ENCODE measurements at places on chromosomes 7 and 10.

GRCh38 chr7:101240226-101241014 lies 2.8 kb upstream of the CLDN15 start:
- no peak for DNase-seq

DNA sequence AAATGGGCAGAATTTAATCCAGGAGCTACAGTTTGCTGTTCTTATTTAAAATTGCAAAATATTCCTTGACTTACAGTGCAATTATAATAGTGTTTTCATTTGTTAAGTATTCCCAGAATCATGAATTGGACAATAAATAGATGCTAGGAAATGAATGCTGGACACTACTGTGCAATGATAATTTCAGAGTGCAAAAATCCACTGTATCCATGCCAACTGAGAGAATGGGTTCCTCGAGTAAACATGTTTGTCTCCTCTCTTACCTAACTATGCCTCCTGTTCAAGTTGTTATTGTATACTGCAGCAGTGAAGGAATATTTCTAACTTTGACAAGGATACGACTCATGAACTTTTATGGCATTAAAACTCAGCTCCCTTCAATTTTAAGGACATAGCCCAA lies 1396.3 kb downstream of the GATA3 start:
- DNase-seq, result no peak

GRCh38 chr7:132846086-132846485 lies 235.8 kb downstream of the CHCHD3 start:
- DNase-seq, result no peak

- no peak for DNase-seq
These were observed 17.1 kb upstream of the HTR5A start for GRCh38 chr7:155053002-155053401.

DNA sequence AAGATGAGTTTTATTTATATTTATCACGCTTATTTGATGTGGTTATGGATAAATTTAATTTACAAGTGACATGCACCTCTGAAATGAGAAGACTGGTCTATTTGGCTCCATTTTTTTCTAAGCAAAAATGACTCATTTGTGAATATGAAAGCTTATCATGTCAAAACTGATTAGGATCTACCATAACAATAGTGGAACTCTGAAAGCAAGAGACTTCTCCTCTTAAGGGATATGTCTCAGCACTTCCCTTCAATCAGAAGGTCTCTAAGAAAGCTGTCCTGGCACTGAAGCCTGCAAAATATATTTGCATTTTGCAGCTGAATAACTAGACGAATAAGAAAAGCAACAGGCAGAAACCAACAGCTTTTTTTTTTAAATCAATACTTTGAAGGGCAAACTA lies 12.7 kb downstream of the FAS start:
- DNase-seq, result no peak

DNA sequence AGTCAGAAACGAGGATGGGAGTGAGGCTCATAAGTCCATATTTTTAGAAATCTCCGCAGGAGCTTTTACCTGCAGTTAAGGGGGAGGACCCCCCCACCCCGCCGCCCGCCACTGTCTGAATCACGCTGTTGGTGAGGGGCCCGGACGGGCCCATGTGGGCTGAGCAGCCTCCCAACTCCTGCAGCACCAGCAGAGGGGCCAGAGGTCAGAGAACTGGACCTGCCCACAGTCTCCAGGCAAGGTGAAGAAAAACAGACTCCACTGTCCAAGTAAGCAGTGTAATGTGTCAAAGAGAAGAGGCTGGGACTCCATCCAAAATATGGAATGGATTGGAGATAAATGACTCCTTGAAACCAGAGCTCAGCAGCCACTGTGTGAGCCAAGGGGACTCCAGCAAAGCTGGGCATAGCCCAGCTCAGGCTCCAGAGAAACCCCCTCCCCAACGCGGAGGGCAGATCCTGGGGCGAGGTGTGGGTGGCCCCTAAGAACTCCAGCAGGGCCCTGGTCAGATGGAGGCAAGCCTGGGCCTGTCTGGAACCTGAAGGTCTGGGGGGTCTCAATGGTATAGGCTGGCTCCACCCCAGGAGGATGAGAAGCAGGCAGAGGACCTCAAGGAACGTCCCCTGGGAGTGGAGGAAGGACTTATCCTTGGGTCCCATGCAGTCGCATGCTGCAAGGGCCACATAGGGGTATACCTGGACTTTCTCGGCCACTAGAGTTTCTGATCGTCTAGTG lies 128.5 kb upstream of the TNS3 start:
- DNase-seq, result no peak

DNA sequence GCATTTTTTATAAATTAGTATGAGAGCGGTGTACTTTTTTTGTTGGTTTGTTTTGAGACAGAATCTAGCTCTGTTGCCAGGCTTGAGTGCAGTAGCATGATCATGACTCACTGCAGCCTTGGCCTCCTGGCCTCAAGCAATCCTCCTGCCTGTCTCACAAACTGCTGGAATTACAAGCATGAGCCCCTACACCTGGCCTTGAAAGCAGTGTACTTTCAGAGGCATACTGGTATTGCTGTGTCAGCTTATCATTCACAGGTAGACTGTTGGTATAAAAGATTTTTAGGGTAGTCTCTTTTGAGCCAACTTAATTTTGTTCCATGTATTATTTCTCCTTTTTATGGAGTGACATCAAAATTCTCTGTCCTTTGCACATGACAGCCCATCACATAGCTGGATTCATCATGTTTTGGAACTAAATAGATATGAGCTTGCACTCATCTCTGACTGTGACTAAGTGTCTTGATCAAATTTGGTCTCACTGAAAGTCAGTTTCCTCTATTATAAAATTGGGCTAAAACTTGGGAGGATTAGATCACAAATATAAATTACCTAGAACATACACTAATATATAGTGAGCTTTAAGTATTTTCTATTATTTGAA lies 12.4 kb downstream of the GNAT3 start:
- DNase-seq, result no peak

GRCh38 chr10:97319671-97320479 lies 804 bp downstream of the FRAT1 start:
- DNase-seq, result no peak

- no peak for DNase-seq
These were observed 135.2 kb downstream of the RGS10 start for GRCh38 chr10:119407254-119407777.

- no peak for DNase-seq
These were observed 60.9 kb downstream of the MYOF start for GRCh38 chr10:93420944-93421825.

GRCh38 chr7:97272237-97272975 lies 154.9 kb downstream of the SDHAF3 start:
- no peak for DNase-seq

DNA sequence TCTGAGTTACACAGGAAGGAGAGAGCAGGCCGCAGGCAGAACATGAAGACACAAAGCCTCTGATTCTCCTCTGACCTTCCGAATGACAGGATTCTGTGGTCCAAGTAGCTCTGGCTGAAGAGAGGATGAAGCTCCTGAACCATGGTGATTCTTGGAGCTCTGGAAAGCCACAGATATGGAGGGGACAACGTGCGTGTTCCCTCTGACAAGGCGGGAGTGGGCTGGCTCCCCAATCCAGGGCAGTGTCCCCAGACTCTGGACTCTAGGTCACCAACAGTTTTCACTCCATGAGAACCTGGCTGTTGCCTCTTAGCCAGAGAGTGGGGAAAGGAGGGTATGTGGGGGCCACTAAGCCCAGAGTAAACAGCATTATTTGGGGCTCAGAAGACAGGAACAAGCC lies 7.4 kb upstream of the TRPV6 start:
- DNase-seq, result no peak

DNA sequence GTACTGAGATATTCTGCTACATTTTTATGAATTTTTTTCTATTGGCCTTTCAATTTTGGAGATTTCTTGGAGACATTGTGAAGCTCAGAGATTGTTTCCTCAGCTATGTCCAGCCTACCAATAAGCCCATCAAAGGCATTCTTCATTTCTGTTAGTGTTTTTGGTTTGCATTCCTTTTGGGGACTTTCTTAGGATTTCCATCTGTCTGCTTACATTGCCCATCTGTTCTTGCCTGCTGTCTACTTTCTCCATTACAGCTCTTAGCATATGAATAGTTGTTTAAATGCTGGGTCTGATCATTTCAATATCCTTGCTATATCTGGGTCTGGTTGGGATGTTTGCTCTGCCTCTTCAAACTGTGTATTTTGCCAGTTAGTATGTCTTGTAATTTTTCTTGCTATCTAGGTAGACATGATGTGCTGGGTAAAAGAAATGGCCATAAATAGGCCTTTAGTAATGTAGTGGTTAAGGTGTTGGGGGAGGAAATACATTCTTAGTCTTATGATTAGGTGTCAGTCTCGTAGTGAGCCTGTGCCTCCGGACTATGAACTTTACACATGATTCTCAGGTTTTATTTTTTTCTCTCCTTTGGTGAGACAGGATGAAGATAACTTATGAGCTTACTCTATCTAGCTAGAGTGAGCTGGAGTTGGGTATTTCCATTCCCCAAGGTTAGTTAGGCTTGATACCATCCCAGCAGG lies 32.6 kb upstream of the NME8 start:
- DNase-seq, result no peak

DNA sequence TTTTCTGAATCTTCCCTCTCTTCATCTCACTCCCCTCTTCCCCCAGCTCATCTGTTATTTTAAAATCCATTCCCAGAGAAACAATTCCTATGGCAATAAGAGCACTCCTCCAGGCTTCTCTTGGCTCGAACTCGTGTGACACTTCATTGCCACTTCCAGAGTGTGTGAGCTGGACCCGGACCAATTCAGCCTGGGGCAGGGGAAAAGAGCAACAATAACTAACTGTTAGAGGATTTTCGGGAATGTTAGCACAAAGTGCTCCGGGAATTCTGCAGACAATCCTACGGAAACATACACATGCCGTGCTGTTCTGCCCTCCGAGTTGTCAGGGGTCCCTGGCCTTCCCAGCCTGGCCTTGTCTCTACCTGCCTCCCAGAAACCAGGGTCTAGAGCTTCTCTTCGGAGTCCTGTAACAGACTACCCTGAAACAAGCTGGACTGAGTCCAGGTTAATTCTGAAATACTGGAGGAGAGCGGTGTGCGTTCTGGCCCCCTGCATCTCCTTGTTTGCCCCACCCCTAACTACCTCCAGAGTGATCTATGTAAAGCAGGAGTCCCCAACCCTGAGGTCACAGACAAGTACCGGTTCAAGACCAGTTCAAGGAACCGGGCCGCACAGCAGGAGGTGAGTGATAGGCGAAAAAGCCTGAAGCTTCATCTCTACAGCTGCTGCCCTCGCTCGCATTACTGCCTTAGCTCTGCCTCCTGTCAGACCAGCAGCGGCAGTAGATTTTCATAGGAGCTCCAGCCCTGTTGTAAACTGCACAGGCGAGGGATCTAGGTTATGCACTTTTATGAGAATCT lies 11.3 kb downstream of the COL26A1 start:
- DNase-seq, result no peak
